HFF-Myc (cell line): ENCODE measurements at places on chromosomes 1 and 21.

DNA sequence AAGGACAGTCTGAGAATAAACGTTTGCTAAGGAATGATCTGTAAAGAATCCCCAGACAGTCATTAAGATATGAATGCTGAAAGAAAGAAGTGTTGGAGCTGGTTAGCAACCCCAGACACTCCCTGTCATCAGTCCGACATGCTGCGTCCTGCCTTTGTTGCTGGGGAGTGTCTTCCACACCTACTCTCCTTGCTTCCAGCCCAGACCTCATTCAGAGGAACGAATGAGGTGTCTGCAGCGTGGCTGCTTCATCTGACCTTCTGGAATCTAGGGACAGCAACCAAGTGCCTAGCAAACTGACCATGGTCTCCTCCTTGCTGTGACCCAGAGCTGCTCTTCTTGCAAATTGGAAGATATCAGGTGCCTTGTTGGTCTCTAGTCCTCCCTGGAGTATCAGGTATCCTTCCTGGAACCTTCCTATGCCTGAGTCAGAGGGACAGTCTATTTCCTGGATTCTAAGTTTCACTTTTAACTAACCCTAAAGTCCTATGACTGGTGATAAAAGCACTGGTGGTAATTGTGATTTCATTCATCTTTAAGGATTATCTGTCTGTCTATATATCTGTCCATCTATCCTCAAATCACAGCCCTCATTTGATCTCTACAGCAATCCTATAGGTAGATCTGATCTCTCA lies 45.3 kb downstream of the NFASC start:
- no peak for DNase-seq

- no peak for DNase-seq
These were observed 40.4 kb downstream of the EIF2B3 start for GRCh38 chr1:44945967-44946366.

GRCh38 chr1:168320800-168321450 lies 40.2 kb downstream of the TBX19 start:
- DNase-seq = peak; percentile 60

GRCh38 chr1:156742801-156743200 lies 1.9 kb upstream of the MRPL24 start:
- DNase-seq = no peak

DNA sequence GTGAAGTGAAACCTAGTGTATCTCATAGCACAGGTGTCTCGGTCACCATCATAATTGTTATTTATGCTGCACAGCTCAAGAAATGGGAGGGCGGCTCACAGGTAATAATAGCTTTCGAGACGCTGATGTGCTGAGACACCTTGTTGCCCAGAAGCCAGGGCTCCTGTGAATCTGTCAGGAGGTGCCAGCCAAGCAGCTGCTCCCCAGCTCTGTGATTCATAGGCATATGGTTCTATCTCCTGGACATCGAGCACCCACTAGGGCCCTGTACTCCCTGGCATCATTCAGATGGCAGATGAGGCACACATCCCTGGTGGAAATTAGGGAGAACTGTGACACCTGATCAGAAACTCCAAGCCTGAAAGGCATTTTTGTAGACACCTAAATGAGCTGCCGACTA lies 53.5 kb downstream of the SYT6 start:
- no peak for DNase-seq

- DNase-seq = no peak
These were observed 14.8 kb downstream of the IBA57 start for GRCh38 chr1:228180271-228180958.

GRCh38 chr21:44433791-44434567 lies 21.3 kb upstream of the LRRC3 start:
- no peak for DNase-seq
